NCI-H2107 (cell line): ENCODE measurements at places on chromosomes 1 and 21.

GRCh38 chr1:243792401-243792800 is 57.6 kb downstream of the AKT3 start:
- no peak for DNase-seq

DNA sequence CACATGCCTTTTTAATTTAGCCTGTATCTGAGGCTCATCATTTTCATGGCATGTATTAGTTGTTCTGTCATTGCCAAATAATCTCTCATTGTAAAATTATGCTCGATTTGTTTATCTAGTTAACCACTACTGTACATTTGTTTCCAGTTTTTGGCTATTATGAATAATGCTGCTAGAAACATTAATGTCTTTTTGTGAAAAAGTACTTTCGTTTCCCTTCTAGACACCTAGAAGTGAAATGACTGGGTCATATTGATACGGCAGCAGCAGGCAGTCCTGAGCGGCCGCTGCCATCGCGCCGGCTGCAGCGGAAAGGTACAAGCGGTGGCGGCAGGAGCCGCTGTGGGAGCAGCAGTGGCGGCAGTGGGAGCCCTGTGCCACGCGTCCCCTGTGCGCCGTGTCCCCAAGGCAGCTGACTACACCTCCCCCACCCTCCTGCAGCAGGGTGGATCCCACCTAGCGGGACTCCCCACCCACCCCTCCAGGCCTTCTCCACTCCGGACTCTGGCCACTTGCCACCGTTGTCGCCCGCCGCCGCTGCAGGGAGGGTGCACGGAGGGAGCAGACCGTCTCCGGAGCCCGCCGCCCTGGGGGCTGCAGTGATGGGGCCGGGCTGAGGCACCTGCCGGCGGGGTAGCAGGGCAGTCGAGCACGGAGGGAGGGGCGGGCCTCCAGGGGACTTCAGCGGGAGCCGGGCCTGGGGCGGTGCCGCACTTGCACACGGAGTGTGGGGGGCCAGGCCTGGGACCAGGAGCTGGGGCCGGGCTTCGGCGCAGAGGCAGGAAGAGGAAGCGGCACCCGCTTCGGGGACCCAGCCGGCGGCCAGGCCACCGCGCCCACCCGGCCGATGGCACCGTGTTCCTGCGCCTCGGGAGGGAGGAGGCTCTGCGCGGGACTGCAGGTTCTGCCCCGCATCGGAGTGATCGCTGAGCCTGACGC is 66.8 kb upstream of the RGS7 start:
- DNase-seq = peak; percentile 65

- no peak for DNase-seq
Measured at GRCh38 chr21:18245464-18245967, 883 bp downstream of the CHODL start.

- DNase-seq = no peak
Measured at GRCh38 chr1:66563094-66563800, 29.3 kb downstream of the SGIP1 start.

GRCh38 chr21:41754479-41754891 is 12.4 kb downstream of the RIPK4 start:
- no peak for DNase-seq

DNA sequence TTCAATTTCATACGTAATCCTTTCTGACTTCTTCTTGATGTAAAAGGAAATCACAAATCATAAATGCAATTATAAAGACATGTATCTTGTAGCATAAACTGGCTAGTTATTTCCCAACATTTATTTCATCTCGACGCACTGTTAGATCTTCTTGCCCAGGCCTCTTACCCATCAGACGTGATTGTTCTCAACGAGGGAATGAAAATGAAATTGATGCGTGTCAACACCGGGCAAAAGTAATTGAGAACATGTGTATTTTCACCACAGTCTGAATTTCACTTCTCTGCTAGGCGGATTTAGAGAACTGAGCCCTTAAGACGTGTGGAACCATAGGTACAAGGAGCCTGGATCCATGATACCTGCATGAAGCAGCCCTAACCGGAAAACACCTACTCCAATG is 519.7 kb downstream of the KCNT2 start:
- no peak for DNase-seq

DNA sequence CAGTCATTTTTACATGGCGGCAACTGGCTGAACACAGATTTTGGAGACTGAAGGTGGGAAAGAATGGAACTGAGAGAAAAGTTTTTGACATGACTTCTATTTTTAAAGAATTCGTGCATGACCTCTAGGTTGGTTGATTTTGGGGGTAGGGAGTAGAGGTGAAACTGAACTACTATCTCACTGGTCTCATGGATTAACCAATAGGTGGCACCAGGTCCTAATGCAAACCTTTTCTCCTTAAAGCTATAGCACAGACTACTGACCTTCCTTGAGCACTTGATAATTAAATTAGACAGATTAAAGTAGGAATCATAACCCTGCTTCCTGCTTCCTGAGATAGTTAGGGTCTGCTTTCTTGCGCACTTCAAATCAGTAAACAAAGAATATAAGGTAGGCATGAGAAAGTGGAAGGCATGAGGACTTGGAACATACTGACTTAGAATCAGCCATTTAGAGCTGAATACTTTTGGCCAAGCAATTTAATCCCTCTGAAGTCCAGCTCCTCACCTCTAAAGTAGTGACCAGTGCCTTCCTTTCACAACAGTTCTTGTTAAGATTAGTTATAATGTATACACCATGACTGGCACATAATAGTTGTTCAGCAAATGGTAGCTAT is 206.0 kb downstream of the CENPF start:
- no peak for DNase-seq

- DNase-seq = no peak
Measured at GRCh38 chr1:240278082-240278481, 186.4 kb downstream of the FMN2 start.

- DNase-seq = no peak
Measured at GRCh38 chr1:76231320-76231719, 156.8 kb downstream of the ST6GALNAC3 start.

- no peak for DNase-seq
Measured at GRCh38 chr1:107263291-107263915, 122.6 kb downstream of the NTNG1 start.

DNA sequence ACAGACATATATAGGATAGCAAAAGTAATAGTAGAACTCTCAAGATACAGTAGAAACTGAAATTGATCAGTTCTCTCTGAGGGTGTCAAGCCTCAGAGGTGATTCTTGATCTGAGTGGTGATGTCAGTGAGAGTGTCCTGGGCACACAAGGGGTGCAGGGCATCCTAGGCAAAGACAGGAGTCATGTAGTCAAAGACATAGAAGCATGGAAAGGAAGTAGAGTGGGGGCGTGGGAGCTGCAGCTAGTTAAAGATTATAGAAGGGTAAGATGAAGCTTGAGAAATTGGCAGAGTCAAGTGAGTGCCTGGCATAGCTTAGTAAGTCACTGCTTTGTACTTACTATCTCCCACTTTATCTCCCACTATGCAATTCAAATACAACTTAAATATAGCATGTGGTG is 22.8 kb downstream of the CDC7 start:
- DNase-seq = no peak

GRCh38 chr1:184101141-184101540 is 49.6 kb downstream of the TSEN15 start:
- DNase-seq = no peak

- DNase-seq = no peak
Measured at GRCh38 chr1:192810253-192810880, 1.5 kb downstream of the RGS2 start.

DNA sequence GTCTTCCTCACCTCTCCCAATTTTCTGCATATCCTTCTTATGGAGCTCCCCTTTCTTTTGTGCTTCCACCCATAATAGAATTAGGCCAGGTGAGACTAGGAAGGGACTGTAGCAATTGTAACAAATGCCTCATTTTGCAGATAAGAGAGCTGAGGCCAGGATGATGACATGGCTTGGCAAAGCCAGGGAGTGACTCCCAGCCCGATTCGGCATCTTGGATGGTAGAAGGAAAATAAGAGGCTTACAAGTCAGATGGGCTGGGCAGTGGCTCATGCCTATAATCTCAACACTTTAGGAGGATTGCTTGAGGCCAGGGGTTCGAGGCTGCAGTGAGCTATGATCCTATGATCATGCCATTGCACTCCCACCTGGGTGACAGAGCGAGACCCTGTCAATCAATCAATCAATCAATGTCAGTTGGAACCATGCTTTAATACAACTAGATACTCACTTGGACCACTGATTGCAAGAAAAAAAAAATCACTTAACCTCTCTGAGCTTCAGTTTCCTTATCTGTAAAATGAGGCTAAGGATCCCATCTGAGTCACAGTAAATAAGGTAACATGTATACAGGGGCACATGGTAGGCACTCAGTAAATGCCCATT is 51.6 kb downstream of the PLEKHA6 start:
- no peak for DNase-seq

GRCh38 chr1:19028110-19028509 is 71.6 kb upstream of the IFFO2 start:
- peak; percentile 42 for DNase-seq

DNA sequence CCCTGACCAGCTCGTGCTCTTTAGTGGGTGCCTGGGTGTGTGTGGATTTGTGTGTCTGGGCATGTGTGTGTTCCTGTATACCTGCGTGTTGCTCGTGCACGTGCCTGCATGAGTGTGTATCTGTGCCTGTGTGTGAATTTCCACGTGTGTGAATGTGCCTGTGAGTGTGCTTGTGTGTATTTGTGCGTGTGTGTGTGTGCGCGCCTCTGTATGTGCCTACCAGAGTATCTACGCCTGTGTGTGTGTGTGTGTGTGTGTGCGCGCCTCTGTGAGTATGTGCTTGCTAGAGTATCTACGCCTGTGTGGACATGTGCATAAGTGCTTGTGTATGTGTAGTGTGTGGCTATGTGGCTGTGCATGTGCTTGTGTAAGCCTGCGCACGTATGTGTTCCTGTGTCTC is 691 bp upstream of the SELENBP1 start:
- no peak for DNase-seq

GRCh38 chr1:192376374-192376773 is 59.6 kb downstream of the RGS21 start:
- DNase-seq = no peak

DNA sequence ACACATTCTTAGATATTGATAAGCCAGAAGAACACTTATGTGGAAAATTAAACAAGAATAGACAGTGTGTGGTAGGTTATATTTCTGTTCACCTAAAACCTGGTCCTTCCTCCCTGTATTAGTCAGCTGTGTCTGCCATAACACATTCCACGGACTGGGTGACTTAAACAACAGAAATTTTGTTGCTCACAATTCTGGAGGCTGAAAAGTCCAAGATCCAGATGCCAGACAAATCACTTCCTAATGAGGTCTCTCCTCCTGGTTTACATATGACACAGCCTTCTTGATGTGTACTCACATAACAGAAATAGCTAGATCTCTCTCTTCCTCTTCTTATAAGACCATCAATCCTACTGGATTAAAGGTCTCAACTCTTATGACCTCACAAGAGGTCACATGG is 25.7 kb downstream of the JMJD4 start:
- DNase-seq = no peak

DNA sequence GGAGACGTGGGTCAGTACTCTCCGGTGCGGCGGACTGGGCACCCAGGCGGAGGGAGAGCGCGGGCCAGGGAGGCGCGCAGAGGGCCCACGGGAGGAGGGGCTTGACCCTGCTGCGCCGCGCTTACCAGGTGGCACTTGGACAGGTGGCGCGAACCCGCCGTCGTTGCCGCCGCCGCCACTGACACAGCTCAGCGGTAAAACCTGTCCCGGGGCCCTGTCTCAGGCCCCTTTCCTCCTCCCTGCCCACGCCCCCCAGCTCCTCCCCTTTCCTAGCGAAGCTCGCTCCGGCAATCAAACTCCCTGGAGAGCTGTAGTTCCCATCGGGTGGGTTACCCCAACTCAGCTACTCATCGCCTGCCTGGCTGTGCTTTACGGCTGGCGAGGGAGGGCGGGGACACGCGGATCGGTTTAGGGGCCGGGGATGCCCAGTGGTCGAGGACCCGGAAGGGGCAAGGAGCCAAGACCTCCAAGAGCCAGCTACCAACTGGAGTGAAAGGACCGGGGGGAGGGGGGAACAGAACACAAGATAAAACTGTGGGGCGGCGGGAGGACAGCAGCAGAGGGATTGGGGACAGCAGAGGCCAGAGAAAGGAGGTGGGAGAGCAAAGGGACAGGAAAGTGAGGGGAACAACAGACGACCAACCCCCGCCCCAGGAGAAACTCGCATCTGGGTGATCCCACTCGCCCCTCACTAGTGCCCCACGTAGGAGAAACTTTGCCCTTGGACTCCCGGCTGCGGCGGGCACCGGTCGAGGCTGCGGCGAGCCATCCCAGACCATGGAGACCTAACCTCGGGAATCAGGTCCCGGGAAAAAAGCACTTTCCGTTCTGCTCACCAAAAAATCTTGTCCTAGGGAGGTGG is 2.9 kb downstream of the GFI1 start:
- DNase-seq = peak; percentile 54

GRCh38 chr1:44236490-44237272 is 23.4 kb downstream of the DMAP1 start:
- no peak for DNase-seq

DNA sequence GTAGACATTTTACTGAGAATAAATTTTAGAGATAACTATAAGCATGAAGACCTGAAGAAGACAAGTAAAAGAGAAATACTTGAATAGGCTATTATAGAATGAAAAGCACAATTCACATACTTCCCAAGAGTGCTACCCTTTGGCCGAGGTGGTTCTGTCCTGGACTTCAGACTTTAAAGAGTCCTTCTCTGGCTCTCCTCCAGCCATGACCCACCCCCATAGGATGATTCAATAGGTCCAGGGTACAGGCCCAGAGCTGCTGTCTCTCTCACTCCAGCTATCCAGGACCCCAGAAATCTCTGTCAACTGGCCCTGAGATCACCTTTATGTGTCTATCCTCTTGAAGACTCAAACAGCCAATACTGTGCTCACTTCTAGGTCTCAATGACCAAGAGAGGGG is 1.3 kb upstream of the SMCP start:
- DNase-seq = no peak

GRCh38 chr1:70227439-70227838 is 6.3 kb downstream of the SRSF11 start:
- no peak for DNase-seq

DNA sequence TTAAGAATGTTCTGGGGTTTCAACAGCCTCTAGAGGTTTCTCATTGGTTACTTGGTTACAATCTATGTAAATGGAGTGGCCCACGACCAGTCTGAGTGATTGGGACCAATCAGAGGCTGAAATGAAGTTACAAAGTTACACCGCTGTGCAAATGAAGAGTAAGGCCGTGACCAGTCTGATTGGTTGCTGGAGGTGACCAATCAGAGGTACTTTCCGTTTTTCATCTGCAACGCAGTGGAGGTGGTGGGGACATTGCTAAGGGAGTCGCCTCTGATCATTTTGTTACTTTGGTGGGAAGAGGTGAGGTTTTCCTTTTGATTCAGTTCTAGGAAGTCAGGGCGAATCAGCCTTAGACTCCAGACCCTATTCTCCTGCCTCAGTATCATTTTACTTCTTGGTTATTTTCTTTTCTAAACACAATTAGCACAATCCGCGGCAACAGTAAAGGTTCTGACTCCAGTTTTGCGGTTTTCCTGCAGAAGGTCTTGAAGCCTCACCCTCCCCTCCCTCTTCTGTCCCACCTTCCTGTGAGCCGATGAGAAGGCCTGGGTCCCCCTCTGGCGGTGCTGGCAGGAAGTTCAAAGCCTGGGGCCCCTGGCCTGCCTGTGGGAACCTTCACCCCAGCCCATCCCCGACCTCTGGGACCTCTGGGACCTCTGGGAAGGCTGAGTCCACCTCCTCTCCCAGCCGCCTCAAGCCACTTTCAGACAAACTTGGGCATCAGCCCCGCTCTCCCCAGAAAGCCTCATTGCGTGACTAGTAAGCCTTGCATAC is 38.7 kb upstream of the TTC34 start:
- no peak for DNase-seq

GRCh38 chr1:219387211-219387610 is 213.5 kb downstream of the LYPLAL1 start:
- DNase-seq = no peak
